H7 (cell line): ENCODE measurements at places on chromosomes 7 and 10.

DNA sequence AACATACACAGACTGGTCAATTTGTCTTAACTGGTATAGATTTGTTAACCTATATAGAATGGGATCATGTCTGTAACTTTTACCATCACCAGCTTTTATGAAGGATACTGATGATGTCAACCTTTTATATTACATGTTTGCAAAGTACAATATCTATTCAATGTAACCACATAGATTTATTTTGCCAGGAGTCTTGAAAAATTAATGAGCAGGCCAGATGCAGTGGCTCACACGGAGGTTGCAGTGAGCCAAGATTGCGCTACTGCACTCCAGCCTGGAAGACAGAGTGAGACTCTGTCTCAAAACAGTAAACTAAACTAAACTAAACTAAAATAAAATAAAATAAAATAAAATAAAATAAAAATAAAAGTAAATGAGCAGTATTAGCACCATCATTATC, 30.0 kb upstream of the PARD3 start:
- DNase-seq: no peak

- DNase-seq: no peak
These were observed 265.2 kb downstream of the PCLO start for GRCh38 chr7:82897500-82897899.

DNA sequence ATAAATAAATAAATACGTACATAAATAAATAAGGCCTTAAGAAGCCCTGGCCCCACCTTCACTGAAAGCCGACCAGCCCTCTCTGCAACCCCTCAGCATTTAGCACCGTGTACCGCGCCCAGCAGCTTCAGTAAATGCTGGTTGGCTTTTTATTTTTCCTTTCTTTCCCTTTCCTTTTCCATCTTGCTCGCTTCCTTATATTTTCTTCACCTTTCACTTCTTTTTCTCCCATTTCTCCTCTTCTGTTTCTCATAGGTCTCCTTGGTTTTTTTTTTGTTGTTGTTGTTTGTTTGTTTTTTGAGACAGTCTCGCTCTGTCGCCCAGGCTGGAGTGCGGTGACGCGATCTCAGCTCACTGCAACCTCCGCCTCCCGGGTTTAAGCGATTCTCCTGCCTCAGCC, 11.2 kb downstream of the ZAN start:
- DNase-seq: peak; percentile 6

GRCh38 chr10:111109501-111110242, 32.8 kb downstream of the ADRA2A start:
- no peak for DNase-seq
